ENCODE measurements at places on chromosomes 4 and X. TPM values are rescaled to one million over a fixed set of nuclear protein-coding genes. Genes with fewer than 3 reads are reported as not detected.

EOLA2 gene
- 12.5 TPM for total RNA-seq

SPATA4 gene
- 0.65 TPM for total RNA-seq

ZAR1 gene
- total RNA-seq = not detected

DNA sequence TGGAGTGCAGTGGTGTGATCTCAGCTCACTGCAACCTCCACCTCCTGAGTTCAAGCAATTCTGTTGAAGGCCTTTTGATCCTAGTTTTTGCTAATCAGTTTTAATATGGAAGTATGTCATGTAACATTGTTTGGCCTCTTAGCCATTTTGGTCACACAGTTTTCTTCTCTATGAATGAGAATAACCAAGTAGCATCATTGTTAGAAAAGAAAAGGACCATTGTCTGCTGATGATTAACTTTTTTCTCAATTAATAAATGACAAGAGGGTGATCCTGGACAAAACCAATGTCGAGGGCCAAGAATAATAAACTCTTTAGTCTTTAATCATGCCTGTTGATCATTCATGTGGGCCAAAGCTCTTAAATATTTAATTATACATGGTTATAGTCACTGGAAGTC, 289.3 kb upstream of the MAGEB2 start:
- DNase-seq = peak; percentile 76

DNA sequence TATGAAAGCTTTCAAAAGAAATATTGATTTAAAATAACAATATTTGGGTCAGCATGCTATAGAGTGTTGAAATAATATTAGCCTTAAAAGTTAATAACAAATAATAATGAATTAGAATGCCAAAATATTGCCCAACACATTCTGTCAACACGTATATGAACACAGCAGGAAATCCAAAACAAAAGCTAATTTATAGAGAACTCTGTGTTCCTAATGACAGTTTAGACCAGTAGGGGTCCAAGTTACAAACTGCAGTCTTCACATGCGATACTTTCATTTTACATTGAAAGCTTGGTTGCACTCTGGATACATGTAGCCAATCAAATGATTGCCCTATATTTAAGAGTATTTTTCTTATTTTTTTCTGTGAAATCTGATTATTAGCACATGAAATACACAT, 274.4 kb downstream of the DCTD start:
- DNase-seq = peak; percentile 5

- no peak for DNase-seq
Observed at GRCh38 chr4:35933901-35934300, 310.4 kb downstream of the ARAP2 start.

DNA sequence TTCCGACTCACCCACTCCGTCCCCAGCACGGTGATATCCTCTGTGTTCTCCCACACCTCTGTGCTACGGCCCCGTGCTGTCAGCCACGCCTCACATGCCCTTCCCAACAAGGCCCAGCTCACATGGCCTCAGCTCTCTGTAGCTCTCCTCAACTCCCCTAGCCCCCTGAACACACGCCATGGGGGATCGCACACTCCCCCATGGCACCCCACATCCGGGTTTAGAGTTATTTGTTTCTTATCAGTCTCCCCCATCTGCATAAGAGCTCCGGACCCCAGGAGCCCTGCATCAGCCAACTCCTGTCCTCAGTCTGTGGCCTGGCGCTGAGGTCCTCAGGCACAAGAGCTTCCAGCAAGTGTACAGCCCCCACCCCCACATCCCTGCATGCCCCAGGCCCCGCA, 7.0 kb downstream of the C4orf50 start:
- no peak for DNase-seq

GRCh38 chr4:42410446-42410845, 13.2 kb downstream of the SHISA3 start:
- DNase-seq = no peak

DNA sequence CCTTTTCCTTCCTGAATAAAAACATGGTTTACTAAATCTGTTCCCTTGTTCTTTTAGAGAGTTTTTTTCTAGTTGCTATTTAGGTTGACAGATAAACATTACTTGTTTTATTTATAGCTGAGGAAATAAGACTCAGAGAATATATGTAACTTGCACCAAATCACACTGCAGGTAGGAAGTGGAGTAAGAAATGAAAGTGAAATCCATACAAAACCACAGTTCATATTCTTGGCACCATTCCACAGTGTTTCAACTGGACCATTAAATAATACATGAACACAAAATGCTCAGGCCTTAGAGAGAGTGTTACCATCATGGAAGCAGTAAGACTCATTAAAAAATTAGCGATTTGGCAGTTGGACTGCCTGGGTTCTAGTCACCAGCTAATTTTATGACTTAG, 326.9 kb upstream of the SLIT2 start:
- no peak for DNase-seq

GRCh38 chr4:166602068-166602467, 632.2 kb downstream of the SPOCK3 start:
- no peak for DNase-seq

GRCh38 chrX:81195712-81196111, 6.0 kb downstream of the HMGN5 start:
- peak; percentile 38 for DNase-seq

DNA sequence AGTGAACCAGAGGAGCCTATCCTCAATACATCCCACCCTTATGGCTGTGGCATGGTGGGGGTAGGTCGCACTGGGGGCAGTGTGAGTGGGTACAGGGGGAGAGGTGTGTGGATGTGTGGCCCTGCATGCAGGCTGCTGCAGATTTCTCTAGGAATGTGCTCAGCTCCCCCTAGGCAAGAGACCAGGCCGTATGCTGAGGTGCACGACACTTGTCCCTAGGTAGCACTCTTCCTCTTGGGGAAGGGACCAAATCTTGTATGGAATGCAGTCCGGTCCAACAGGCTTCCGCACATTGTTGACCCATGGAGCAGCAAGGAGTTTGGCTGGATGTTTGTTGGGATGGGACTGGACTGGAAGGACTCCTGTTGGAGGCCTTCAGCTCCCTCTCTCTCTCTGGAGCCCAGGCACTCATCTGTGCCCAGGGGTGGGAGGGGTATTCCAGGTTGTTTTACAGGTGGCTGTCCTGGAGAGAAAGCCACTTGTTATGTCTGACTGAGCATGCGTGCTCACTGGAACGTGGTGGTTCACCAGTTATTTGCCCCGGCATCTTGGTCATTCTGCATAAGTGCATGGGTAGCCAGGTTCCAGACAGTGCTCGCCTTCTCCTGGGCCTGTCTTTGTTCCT, 55.1 kb downstream of the NBDY start:
- no peak for DNase-seq

DNA sequence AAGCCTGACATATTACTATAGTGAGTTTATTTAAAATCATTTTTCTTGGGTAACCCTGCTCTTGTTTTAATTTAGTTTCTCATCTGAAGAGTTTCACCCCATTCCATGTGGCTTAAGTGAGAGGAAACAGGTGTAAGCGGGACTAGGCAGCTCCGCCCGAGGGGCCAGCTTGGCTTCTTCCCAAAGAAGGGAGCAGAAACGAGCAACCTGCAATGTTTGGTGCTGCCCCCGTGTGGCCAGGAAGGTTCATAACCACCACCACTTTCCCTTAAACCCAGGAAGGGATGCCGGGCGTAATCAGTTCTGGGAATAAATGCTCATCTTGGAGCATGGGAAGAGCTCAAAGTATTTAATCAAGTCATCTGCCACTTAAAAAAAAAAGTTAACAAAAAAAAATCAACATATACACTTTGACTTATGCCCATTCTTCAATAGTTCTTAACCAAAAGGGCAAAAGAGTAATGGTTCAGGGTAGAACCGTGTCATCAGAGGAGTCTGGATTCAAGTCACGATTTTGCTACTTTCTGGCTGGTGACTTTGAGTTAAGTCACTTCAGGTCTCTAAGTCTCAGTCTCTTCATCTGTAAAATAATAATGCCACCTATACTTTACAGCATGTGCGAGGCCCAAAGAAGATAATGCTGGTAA, 147.9 kb downstream of the NSUN7 start:
- DNase-seq = peak; percentile 58

DNA sequence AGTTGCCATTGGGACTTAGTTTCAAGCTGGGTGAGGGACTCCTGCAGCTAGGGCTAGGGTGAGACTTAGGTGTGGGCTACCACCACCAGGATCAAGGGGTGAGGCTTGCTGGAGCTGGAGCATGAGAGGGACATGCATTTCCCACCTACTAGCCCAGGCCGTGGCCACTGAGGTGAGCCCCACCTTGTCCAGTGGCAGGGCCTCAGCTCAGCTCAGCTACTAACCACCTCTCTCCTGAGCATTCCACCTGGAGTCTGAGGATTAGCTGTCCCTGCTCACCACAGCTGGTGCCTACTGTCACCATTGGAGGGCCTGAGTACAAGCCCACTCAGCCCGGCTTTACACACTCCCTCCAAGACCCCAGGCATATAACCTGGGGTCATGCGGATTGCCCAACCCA, 62.6 kb upstream of the MAGEH1 start:
- no peak for DNase-seq

GRCh38 chrX:139304471-139304870, 226.1 kb upstream of the F9 start:
- peak; percentile 21 for DNase-seq

- no peak for DNase-seq
Observed at GRCh38 chrX:97234471-97235081, 350.9 kb downstream of the RPA4 start.

DNA sequence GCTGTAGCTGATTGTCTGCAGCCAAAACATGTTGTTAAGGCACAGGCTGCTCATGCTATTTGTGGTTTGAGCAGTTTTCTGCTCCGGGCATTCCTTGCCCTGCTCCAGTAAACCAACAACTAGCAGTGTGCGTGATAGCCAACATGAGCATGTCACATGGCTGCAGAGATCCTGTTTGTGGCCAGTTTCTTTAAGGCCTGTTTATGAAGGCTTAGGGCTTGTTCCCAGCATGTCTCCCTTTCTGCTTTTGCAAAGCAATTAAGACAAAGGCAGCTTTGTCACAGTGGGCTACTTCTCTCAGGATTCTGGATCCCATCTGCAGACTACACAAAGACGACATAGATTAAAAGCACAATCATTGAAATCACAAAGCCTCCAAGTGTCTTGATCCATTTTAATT, 160.5 kb downstream of the ZNF518B start:
- peak; percentile 67 for DNase-seq

DNA sequence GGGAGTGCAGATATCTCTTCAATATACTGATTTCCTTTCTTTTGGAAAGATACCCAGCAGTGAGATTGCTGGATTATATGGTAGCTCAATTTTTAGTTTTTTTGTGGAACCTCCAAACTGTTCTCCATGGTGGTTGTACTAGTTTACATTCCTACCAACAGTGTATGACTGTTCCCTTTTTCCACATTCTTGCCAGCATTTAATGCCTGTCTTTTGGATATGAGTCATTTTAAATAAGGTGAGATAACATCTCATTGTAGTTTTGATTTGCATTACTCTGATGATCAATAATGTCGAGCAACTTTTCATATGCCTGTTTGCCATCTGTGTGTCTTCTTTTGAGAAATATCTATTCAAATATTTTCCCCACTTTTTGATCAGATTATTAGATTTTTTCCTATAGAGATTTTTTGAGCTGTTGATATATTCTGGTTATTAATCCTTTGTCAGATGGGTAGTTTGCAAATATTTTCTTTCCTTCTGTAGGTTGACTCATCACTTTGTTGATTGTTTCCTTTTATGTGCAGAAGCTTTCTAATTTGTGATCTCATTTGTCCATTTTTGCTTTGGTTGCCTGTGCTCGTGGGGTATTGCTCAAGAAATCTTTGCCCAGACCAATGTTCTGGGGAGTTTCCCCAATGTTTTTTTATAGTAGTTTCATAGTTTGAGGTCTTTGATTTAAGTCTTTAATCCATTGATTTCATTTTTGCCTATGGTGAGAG, 552.7 kb downstream of the ZNF674 start:
- DNase-seq = no peak

- DNase-seq = no peak
Observed at GRCh38 chr4:42844422-42845070, 48.0 kb upstream of the GRXCR1 start.

- no peak for DNase-seq
Observed at GRCh38 chr4:128583753-128584712, 225.5 kb upstream of the JADE1 start.

GRCh38 chr4:11130195-11130970, 298.3 kb downstream of the HS3ST1 start:
- DNase-seq = no peak

GRCh38 chr4:52096048-52096447, 44.9 kb downstream of the SPATA18 start:
- DNase-seq = no peak

- DNase-seq = peak; percentile 54
Observed at GRCh38 chr4:183637461-183637860, 21.5 kb downstream of the RWDD4 start.

DNA sequence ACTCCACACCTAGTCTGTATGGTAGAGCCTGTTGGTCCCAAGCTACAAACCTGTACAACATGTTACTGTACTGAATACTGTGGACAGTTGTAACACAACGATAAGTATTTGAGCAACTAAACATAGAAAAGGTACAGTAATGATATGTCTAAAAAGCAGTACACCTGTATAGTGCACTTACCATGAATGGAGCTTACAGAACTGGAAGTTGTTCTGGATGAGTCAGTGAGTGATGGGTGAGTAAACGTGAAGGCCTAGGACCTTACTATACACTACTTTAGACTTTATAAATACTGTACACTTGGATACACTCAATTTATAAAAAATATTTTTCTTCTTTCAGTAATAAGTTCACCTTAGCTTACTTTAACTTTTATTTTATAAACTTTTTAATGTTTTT, 104.0 kb downstream of the TMA16 start:
- DNase-seq = no peak

DNA sequence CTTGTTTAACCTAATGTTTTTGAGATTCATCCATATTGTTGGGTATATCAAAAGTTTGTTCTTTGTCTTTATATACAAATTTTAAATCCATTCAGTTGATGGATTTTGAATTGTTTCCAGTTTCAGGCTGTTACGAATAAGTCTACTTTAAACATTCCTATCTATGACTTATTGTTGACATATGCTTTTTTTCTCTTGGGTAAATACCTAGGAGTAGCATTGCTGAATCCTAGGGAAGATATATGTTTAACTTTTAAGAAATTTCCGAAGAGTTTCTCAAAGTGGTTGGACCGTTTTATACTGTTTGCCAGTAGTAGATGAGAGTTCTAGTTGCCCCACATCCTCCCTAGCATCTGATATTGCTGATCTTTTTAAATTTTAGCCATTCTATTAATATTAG, 60.9 kb upstream of the IL13RA1 start:
- DNase-seq = no peak

DNA sequence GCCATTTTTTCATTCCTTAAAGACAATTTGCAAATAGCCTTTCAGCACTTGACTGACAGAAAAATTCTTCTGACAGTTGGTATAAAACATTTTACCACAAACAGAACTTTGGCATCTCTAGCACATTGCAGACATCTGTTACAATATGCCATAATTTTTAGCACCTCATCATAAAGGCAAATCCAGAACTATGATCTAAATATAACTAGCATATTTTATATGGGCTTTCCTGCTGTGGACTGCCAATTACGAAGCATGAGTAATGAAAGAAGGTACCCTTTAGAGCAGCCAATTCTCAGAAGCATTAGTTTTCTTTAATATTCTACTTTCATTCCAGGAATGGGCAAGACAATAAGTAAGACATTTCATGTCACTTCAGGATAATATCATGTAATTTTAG, 647.4 kb upstream of the GALNT7 start:
- no peak for DNase-seq

GRCh38 chr4:10732914-10733415, 48.4 kb upstream of the CLNK start:
- no peak for DNase-seq

Measured in renal cortical epithelial cell (primary cell).